ENCODE measurements at places on chromosomes 5 and 9.
A peak's percentile ranks its signal among the peaks of the same experiment; 100 is the strongest.

DNA sequence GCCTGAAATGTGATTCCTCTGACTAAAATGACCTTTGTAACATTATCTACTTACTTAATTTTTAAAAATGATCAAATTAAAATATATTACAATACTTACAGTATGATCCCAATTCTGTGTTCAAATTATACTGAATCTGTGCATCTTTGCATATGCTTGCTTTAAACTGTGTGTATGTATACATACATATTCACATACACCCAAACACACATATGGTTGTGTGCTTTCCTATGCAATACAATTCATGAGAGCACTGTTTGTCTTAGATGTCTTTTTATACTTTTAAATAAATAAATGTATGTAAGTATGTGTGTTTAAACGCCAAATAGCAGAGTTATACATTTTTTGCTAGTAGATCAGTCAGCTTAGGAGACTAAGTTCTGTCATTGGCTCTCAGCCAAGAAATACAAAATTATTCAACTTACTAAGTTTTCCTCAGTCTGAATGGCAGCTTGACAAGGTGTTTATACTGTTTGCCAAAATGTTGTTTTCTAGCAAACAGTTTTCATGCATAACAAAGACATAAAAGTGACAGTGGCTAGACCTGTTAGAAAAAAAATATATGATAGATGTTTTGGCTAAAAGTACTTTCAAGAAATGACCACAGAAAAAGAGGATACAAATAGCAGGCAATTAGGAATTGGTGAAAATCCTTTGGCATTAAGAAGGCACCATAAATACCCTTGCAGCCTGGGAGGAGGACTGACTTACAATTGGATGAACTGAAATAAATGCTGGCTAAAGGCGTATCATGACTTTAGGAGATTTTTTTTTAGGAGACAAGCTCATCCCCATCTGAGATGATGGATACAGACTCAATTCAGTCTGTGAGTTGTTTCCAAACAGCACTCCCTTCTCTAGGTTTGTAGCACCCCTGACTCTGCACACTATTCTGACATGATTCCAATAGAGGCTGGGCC, 7.9 kb downstream of the TICAM2 start:
- DNase-seq: no peak

- no peak for DNase-seq
These were observed 776 bp upstream of the RANBP17 start for GRCh38 chr5:170860818-170861666.

DNA sequence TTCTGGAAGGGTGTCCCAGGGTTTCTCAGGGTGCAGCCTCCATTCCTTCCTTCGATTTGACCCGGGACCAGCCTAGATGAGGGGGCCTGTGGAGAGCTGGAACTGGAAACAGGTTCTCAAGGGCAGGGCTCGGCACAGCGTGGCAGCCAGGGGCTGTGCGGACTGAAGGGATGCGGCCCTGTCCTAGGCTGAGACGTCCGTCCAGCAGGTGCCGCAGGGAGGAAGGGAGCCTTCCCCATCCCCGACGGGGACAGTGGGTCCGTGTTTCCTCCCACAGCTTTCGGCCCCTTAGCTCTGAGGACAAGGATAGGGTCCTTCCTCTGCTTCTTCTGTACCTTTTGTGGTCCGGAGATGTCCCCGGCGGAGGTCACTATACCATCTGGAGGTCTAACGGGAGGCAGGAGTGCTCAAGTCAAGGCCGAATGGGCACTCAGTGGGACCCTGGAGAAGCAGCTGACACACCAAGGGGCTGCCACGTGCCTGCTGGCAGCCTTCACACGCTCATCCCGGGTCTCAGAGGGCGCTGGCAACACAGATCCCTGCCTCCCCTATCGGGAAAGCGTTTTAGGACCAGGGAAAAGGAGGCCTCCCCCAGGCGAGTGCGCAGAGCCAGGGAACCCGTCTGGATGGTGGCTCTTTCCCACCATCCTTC, 49.9 kb downstream of the USP20 start:
- peak; percentile 57 for DNase-seq

DNA sequence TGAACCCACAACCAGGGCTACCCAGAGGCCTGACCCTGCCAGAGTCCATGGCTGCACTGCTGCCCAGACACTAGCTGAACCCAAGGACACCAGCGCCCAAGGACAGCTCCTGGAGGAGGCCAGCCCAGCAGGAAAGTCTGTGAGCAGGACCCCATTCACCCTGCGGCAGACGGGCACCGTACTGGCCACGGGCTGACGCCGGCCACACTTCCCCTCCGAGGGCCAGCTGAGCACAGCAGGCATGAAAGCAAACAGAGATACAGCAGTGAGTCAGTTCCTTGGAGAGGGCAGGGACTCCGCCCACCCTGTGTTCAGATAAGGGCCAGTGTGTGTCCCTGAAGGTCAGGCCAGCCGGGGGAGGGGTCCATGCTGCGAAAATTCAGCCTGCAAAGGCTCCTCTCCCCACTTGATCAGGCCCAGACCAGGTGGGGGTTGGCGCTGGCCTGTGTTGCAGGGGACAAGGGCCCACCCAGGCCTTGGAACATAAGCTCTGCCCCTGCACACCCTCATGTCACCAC, 3.2 kb downstream of the RNF208 start:
- no peak for DNase-seq

GRCh38 chr5:147063943-147064342, 170.9 kb upstream of the STK32A start:
- no peak for DNase-seq

DNA sequence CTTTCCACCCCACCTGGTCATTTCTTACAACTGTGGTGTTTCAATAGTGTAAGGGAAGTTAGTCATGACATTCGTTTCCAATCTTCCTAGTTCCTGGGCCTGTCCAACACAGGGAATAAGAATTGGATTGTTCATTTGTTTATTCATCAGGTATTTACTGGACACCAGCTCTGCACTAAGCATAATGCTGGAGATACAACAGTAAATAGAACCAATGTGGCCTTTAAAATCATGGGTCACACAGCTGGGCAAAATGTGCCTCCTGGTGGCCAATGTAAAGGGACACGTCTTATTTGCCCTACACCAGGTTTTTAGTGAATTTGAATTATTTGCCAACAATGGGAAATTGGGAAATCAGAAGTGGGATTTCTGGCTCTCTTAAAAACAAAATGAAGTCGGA, 10.4 kb downstream of the ABLIM3 start:
- DNase-seq: peak; percentile 15

GRCh38 chr5:140142856-140143255, 17.1 kb downstream of the IGIP start:
- no peak for DNase-seq

GRCh38 chr9:126722922-126723806, 81.7 kb upstream of the ZBTB43 start:
- peak; percentile 41 for DNase-seq

GRCh38 chr9:112494153-112494552, 7.5 kb downstream of the KIAA1958 start:
- no peak for DNase-seq

- no peak for DNase-seq
These were observed 566.2 kb upstream of the WWC1 start for GRCh38 chr5:167725264-167725663.

DNA sequence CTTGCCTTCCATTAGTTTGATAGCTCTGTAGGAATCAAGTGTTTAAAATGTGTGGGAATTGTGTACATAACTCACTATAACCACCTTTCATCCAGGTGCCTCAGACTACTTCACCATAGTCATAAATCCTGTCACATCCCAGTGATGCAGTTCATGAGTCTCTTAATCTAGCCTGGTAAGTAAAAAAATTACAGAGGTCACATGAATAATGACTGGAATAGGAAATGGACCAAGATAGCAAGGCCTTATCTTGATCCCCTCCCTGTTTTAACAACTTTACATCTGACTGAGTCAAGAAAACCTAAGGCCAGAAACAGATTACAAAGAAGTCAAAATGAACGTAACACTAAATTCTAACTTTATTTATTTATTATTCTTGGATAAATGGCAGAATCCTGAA, 1.5 kb upstream of the RNF145 start:
- DNase-seq: no peak

- DNase-seq: no peak
These were observed 100.7 kb upstream of the IL7R start for GRCh38 chr5:35755966-35756365.

DNA sequence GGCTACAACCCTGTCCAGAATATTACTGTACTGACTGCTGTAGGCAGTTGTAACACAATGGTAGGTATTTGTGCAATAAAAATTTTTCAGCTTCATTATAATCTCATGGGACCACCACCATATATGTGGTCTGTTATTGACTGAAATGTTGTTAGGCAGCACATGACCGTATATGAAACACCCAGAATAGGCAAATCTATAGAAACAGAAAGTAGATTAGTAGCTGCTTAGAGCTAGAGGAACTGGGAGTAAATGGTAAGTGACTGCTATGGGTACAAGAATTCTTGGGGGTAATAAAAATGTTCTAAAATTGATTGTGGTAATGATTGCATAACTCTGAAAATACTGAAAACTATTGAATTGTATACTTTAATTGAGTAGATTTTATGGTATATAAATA, 185.7 kb downstream of the ESM1 start:
- peak; percentile 55 for DNase-seq

DNA sequence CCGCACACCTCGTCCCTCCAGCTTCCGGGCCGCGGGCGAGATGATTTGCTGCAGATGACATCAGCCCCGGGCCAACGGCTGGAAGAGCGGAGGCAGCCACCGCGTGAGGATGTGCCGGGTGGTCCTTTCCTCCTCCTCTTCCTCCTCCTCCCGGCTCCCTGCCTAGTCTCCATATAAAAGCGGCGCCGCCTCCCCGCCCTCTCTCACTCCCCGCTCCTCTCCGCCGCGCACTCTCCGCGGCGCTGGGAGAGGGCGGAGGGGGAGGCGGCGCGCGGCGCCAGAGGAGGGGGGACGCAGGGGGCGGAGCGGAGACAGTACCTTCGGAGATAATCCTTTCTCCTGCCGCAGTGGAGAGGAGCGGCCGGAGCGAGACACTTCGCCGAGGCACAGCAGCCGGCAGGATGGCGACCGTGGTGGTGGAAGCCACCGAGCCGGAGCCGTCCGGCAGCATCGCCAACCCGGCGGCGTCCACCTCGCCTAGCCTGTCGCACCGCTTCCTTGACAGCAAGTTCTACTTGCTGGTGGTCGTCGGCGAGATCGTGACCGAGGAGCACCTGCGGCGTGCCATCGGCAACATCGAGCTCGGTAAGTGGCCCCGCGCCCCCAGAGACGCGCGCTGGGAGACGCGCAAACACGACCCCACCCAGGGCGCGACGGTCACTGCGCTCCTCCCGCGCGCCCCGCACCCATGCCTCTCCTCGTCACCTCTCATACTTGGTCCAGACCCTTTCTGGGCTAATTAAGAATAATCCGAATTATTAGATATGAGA, at the start of gene MAP1B:
TSS of gene MAP1B (plus strand) at position 345 of the 770 bp plus-strand sequence. CDS start at position 402, 57 bp downstream.
- no peak for DNase-seq

All from MM.1S (cell line).